ENCODE measurements at places on chromosomes 6 and 20.

DNA sequence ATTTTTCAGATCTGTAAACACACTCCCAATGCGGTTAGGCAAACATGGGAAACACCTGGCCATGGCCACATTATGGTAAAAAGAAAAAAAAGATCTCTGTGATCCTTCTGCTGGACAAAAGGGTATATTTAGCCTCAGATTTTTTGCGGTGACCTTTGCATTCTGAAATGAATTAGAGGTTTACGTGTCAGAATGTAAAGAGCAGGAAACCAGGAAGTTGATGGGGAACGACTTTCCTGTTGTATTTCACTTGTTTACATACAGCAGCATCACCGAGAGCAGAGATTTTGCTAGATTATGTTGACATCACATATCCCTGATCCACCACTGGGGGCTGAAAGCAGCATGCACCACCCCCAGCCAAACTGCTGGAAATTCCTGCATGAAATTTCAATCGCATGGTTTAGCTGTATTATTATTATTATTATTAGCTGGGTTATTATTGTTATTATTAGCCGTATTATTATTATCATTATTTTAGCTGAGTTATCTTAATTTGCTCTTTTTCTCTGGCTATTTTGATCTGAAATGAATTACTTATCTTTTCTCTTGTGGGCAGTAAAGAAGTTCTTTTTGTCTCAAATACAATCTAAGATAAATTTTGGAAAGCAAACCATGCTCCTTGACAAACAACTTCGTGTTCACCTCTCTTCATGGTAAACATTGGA is 189.4 kb downstream of the ZFP64 start:
- DNase-seq = no peak

DNA sequence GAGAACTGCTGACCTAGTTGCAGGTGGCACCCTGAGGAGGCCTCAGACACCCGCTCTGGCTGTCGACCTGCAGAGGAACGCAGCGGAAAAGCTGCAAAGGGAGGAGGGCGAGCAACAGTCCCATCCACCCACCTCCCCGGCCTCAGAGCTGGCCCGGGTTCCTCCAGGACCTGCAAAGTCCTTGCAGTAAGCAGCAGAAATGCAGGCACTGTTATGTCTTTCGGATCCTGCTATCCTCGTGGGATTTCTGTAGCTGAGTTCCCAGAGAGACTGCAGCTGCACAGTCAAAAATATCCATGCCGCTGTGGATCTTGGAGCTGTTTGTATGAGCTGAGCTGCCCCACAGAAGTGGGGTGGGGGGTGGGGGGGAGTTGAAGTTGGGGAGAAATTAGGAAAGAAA is 251.3 kb downstream of the ANKRD60 start:
- DNase-seq = no peak

- no peak for DNase-seq
Observed at GRCh38 chr20:10573273-10573950, 100.4 kb downstream of the JAG1 start.

- DNase-seq = no peak
Observed at GRCh38 chr20:62772103-62772611, 24.1 kb upstream of the MRGBP start.

DNA sequence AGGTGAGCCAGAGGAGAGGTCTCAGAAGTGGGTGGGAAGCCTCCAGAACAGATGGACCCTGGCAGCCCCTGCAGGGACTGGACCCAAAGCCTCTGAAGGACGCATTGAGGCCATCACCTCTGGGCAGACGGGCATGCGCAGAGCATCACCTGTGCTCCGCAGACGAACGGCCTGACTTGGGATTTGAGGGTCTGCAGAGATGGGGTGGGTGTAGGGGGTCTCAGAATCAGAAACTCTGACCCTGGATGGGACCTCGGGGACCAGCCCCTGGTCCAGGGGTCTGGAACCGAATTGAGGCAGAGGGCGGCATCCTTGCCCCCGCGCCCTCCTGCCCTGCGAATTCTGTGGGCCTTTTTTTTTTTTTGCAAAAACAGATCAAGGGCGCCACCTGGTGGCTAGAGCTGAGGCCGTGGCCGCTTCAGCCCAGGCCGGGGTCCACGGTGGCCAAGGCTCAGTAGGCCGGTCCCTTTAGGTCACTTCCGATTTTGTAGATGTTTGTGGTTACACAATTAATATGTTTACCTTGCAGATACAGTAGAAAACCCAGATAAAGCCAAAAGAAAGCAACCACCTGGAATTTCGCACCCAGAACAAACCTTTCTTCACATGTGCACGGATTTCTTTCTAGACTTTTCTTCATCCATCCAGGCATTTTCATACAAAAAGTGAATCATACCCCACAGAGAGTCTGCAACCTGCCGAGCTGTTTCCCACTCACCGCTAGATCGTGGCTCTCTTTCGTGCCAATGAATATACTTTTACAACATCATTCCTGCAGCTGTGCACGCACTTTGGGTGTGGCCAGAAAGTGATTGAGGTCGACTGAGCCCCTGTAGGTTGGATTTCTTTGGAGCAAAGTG is 25.9 kb downstream of the ZBP1 start:
- no peak for DNase-seq

DNA sequence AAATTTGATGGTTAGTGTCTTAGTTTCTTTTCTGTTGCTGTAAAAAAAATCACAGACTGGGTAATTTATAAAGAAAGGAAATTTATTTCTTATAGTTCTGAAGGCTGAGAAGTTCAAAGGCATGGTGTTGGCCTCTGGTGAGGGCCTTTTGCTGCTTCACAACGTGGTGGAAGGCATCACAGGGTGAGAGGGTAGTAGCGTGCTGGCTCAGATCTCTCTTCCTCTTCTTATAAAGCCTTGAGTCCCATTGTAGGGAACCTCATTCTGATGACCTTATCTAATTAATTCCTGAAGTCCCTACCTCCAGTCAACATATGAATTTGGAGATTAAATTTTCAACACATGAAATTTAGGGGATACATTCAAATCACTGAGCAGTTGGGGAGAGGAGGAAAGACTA is 62.0 kb downstream of the ARID1B start:
- DNase-seq = no peak

- no peak for DNase-seq
Observed at GRCh38 chr20:4326195-4327065, 311.1 kb upstream of the RNF24 start.

DNA sequence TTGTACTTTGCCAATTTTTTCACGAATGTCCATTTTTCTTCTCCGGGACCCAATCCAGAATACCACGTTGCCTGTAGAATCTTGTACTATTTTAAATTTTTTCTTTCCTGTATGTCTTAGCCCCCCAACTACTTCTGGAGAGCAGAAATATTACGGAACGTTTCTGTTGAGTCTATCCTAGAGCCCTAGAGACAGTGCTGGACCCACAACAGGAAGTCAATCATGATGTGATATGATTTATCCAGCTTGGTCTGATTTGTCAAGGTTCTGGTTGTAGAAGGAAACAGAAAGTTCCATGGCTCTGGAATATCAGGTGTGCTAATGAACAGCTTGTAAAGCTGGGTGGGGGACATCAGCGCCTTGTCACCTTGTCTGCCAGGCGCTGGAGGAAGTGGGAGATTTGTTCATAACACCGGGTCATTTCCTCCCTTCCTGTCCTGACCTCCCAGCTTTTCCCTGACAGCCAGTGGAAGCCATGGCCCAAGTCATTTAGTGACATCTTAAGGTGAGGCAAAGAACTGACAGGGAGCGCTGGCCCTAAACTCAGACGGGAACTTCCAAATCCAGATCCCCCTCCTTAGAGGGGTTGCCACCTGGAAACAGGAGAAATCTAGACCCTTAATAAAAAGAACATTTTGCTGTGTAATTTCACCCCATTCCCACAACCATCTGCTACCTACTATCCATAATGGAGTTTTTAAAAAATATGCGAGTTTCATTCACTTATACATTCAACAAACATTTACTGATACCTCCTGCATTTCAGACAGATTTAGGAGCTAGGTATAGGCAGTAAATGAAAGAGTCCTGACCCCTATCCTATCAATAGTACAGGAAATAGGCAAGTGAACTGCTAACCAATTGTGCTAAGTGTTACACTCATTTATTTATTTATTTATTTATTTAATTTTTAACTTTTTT is 130.5 kb downstream of the ZFP64 start:
- DNase-seq = no peak

DNA sequence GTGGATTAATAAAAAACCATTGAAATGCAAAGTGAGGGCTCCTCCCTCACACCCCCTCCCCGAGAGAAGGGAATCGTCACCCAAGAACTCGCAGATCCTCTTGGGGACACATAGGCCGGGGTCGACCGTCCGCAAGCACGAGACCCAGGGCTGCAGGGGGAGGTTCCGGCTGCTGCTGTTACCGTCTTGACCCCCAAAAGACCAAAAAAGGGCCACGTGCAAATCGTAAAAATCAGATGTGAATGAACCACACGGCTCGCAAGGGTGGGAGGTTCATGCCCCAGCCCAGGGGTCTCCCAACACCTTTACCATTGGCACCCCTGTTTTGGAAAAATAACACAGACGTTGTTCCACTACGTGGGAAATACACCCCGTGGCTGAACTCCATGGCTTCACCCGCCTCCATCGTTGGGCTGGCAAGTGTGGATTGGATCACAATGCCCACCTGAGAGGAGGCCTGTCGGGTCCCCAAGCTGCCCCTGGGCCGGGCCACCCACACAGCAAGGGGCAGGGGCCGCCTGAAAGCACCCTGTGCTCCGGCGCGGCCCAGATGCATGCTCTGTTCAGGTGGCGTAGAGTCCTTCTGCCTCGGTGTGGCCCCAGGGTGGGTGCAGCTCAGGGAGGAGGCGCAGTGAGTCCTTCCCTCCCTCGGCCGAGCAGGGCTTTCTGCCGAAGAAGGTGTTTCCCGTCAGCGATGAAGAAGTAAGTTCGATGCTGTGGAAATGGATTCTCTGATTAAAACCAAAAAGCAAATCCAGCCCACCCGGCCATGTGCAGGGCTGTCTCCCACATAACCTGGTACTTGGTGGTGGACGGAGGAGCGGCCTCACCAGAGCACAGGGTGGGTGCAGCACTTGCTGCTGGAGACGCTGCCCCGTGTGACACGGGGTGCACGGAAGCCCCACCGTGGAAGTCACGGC is 85.0 kb downstream of the YTHDF1 start:
- no peak for DNase-seq

- DNase-seq = no peak
Observed at GRCh38 chr6:40723967-40724366, 136.8 kb upstream of the LRFN2 start.

DNA sequence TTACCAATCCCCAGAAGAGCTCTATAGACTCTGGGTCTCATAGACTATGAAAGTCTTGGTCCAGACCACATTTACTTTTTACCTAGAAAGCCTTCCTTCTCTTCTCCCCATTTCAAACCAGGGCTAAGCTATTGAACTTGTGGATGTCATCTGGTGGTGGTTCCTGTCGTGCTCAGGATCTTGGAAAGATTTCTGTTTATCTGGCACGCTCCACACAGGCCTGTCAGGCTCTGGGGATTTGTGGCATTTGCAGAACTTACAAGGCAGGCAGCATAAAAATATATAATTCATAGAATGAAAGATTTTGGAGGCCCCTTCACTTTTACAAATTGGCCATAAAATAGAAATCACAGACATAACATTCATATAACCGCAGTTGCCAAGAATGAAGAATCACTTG is 188.1 kb downstream of the UST start:
- DNase-seq = no peak

DNA sequence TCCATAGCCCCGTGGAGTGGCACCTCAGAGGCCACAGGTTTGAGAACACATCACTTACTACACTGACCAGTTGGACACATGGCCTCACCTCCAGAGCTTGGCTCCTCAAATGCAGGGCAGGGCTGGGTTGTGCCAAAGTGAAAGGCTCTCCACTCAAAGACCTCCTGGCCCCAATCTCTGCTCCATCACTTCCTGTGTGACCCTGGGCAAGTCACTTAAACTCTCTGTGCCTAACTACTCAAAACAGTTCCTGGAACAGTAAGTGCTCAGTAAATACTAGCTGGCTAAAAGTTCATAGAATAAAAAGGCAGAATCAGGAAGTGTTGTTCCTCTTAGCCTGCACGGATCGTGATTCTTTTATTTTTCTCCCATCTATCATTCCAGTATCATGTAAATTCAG is 50.2 kb downstream of the AGPAT4 start:
- DNase-seq = no peak

DNA sequence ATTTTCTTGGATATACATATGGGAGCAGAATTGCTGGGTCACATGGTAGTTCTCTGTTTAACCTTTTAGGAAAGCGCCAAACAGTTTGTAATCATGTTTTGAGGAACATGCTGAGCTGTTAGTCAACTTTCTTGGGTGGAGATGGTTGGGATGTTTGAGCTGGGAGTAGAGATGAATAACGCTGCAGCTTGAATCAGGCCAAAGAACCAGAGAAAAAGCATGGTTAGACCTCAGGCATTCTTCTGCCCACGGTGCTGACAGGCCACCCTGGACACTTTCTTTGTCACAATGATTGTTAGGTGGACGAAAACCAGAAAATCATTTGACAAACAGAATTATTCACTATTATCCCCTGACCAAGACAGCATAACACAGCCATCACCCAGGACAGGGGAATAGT is 66.8 kb downstream of the PRDM1 start:
- no peak for DNase-seq

- no peak for DNase-seq
Observed at GRCh38 chr6:137086031-137086430, 41.3 kb upstream of the IL20RA start.
